ENCODE measurements at places on chromosomes 7 and 10.

- no peak for DNase-seq
Measured at GRCh38 chr10:123284022-123284421, 129.8 kb downstream of the BUB3 start.

DNA sequence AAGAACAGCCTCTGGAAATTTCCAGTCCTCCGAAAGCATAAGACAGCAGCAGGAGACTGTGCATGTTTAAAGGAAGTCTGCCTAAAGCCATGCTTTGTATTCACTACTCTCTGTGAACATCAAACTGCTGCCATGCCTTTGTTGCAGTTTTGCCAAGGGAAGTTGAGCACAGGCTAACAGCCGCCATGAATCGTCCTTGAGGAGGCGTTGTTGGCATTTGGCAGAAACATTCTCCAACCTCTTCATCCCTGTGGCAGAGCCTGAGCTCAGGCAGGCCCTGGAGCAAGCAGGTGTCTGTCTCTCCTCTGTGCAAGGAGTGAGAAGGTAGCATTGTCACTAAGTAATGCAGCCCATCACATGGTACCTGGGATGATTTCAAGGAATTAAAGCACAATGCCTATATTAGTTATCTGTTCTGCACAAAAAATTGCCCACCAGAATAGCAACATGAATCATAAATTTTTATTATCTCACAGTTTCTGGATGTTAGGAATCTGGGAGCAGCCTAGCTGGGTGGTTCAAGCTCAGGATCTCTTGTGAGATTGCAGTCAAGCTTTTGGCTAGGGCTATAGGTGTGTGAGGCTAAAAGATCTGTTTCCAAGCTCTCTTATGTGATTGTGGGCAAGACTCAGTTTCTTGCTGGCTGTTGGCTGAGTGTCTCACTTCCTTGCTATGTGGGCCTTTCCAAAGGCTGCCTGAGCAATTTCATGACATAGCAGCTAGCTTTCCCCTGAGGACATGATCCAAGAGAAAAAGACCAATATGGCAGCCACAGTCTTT is 46.5 kb upstream of the KIAA1217 start:
- no peak for DNase-seq

DNA sequence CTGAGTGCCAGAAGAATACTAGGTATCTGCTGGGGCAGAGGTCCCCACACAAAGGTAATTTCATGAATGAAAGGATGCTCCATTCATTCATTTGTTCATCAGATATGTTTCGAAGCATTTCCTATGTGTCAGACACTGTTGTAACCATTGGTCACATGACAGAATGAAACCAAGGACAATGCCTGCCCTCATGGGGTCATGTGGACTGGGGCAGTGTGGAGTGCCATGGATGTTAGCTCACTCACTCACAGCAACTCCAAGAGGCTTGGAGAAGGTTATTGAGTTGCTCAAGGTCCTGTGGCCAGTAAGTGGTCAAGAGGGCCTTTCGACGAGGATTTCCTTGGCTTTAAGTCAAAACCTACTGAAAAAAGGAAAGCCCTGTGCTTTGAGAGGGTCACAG is 223.5 kb downstream of the ARHGAP12 start:
- DNase-seq = no peak

DNA sequence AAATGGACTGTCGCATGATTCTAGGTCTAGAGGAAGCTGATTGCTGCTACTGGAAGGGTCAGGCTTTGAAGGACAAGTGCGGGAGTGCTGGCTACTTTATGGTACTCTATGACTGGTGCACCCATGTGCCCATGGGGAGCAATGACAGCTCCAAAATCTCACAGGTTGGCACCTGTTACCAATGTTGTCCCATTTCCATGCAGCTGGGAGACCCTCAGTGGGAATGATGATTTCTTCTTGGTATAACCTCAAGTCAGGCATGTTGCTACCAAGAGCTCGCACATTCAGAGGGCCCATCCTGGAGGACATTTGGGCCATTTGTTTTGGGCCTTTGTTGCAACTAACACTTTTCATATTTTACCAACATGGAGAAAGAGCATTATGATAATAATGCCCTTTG is 174.4 kb downstream of the PRKCQ start:
- DNase-seq = no peak

GRCh38 chr7:107474104-107474521 is 4.3 kb downstream of the GPR22 start:
- DNase-seq = no peak

DNA sequence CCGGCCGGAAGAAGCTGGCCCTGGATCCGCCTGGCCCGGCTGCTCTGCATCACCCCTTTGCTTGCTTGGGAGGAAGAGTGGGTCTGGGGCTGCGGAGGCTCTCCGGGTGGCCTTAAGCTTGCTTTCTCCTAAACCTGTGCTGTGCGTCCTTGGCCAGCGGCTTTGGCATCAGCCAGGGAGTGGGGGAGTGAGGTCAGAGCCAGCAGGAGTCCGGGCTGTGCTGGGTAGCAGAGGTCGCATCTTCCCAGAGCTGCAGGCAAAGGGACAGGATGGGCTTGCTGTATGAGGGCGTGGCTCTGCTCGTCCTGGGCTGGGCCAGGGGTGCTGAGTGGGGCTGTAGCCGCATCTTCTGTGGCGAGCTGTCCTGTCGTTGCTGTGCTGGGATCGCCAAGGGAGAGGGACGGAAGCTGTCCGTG is 21.1 kb downstream of the BNIP3 start:
- DNase-seq = no peak

GRCh38 chr7:105133358-105133757 is 119.4 kb downstream of the KMT2E start:
- DNase-seq = no peak

DNA sequence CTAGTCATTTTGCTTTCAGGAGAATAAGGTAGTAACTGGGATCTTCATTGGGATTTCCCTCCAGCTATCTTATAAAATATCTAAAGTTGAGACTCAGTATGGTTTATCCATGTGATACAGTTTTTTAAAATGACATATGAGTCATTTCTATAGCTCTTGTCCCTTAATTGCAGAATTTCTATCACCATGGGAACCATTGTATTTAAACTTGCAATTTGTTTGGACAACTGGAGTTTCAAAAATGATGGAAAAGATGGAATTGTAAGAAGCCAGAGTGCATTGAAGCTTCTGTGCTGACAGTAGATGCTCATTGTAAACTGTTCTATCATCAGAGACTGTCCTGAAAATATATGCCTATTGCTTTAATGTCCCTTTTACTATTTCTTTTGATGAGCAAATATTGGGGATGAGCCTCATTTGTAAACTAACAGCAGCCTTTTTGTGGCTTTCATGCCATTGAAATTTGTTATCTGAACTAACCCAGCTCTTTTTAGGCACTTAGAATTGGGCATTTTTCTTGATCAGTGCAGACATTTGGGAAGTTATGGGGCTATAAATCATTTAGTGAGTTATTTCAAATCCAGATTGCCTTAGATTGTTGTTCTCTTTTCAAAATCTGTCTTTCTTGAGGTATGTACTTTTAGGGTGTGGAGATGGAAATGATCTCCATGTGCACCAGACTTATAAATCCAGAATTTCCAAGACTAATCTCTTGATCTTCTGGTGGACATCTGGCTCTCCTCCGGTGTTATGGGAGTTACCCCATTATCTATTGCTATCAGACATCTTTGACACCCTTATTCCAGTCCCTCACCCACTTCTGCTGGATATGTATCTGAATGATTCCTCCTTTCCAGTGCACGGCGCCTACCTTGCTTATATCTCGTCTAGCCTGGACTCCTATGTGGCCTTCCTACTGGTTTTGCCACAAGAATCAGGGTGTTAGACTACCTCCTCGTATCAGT is 159.0 kb downstream of the SND1 start:
- no peak for DNase-seq

DNA sequence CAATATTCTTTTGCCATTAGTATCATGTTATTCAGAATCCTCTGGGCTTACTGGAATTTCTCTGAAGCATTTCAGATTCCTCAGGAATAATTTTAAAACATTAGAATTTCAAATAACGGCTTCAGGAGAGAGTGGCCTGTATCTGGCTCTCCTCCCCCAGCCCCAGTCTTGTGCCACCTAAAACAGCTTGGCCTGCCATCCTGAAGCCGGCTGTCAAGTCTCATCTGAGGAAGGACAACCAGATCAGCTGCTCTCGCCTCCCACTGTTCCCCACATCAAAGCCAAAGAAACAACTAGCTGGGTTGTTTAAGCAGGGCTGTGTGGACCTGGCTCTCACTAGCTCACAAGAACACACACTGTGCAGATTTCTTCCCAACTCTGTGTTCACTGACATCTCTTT is 178.2 kb downstream of the FGFR2 start:
- no peak for DNase-seq

- DNase-seq = no peak
Measured at GRCh38 chr7:100895956-100896731, 456 bp upstream of the ACHE start.

GRCh38 chr7:77415823-77416620 is at the start of gene GSAP:
Gene GSAP, minus strand, starts transcription at chr7:77416349. Its CDS starts 28 bp downstream, at chr7:77416321.
- DNase-seq = peak; percentile 13

GRCh38 chr7:3486841-3487240 is 185.8 kb downstream of the SDK1 start:
- no peak for DNase-seq

GRCh38 chr10:89241486-89242344 is 9.9 kb downstream of the LIPA start:
- DNase-seq = no peak

GRCh38 chr10:110495731-110496552 is 1.8 kb upstream of the DUSP5 start:
- no peak for DNase-seq

- no peak for DNase-seq
Measured at GRCh38 chr7:108090791-108091460, 39.2 kb downstream of the LAMB4 start.

GRCh38 chr7:57529931-57530330 is 80.0 kb downstream of the ZNF716 start:
- DNase-seq = no peak

DNA sequence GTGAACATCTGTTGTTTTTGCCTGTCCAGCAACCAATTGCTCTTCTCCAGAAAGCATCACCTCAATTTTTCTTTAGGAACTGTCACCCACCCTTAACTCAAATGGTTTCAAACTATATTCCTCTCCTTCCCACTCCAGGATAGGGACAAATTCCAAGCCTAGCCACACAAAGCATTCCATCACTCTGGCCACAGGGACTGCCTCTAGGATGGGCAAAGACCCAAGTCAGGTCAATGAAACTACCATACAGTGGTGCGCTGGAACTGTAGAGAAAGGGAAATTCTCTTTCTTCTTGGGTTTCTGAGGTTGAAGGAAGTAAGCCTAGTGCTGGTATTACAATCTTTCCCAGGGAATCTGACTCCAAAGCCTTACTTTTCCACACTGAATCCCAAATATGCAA is 3.6 kb downstream of the MICU1 start:
- no peak for DNase-seq

GRCh38 chr7:144731661-144732351 is 104.0 kb downstream of the TPK1 start:
- DNase-seq = no peak

GRCh38 chr7:118184565-118184940 is 589 bp downstream of the LSM8 start:
- no peak for DNase-seq

- no peak for DNase-seq
Measured at GRCh38 chr7:55491346-55491745, 81.0 kb downstream of the VOPP1 start.

- DNase-seq = no peak
Measured at GRCh38 chr10:52940921-52941320, 168.3 kb upstream of the MBL2 start.

DNA sequence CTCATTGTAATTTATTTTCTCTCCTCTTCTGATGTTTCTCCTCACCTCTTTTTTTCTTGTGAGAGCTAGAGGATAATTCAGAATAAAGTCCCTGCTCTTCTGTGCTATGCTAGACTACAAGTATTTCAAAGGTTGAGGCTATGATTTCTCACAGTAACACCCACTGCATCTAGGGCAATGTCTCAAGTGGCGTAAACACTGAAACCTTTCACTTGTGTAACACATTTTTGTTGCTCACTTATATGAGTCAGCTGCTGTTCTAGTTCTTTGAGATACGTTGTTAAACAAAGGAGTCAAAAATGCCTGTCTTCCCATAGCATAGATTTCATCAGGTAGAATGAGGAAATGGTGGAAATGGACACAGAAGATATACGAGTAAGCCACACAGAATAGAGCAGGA is 305.1 kb upstream of the PITRM1 start:
- DNase-seq = no peak

- no peak for DNase-seq
Measured at GRCh38 chr10:60246382-60246781, 143.3 kb downstream of the ANK3 start.

- no peak for DNase-seq
Measured at GRCh38 chr7:23235813-23236221, 10.8 kb upstream of the GPNMB start.

- no peak for DNase-seq
Measured at GRCh38 chr7:130201796-130202195, 3.4 kb downstream of the TMEM209 start.

- no peak for DNase-seq
Measured at GRCh38 chr7:22920672-22921071, 93.3 kb downstream of the HYCC1 start.

DNA sequence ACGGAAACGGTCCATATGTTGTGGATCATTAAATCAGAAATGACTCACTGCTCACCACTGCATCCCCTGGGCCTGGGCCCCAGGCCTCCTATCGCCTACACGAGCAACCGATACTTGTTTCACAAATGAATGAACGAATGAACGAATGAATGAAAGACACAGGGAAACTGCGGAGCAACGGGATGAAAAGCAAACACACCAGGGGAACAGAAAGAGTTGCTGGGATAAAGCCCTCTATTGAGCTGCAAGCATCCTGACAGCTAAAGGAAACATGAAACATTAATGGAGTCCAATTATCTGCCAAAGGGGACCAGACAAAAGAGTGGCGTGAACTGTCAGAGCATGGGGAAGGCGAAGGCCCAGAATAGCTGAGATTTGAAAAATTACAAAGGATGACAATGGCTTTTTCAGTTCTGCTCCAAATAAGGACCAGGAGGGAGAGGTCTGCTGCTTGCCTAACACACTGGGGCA is 92.1 kb downstream of the GRB10 start:
- DNase-seq = no peak

DNA sequence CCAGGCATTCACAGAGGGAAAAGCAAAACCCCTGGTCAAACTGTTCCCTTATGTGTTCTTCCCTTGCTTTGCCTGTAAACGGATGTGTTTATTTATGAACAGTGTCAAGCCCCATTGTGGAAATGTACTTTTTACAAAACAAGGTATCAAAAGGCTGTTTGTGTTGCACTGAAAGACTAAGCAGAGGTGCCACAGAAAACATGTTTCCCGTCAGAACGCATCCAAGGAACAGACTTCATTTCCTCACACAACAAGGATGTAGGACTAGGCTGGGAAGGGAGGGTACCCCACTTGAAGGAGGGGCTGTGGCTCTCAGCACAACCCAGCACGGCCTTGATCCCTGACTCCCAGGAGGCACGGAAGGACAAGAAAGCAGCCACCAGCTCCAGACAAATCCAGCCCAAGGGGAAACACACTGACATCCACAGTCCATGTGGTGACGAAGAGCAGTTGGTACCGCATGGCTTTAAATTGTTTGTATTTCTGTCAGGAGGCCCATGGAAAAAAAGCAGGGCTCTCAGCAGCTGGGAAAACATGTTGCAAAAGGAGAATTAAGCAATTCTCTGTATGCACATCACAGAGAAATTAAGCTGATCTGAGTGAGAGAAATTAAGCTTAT is 85.6 kb downstream of the RNF216 start:
- DNase-seq = no peak

Measured in stimulated activated CD8-positive, alpha-beta memory T cell treated with anti-CD3 and anti-CD28 coated beads, Interleukin-7, amount 100 ng/mL, for 24 hours (primary cell).